Hippocampal formation (tissue), 2 donors: ENCODE measurements at places on chromosomes 2 and 18.

DNA sequence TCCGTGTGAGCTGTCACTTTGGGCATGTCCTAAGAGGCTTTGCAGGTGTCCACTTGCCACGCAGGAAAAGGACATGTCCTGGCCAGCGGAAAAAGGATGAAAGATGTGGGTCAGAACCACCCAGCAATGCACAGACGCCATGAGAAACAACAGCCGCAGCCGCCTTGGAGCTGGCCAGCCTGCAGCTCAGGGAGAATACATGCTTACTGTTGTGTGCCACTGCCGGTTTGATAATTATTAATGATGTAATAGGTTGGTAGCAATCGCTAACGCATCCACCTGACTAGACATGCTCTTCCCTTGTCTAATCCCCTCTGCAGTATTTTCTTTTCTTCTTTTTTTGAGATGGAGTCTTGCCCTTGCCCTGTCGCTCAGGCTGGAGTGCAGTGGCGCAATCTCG, 221.7 kb downstream of the HAUS1 start:
- DNase-seq = no peak

DNA sequence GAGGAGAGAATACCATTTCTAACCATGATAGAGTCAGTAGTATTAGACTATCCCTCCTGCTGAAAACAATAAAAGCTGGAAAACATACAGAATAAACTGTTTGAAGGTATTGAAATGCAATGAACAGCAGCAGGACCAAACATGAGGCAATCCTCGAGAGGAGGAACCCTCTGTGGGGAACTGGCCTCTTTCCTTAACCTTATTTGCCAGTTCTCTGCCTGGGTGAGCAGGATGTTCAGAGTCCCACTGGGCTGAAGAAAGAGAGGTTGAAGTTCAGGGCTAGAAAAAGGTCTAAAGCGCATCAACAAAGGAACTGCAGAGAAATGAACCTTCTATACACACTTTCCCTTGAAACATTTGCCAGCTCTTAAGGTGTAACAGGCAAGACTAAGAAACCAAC, 79.8 kb upstream of the FHL2 start:
- no peak for DNase-seq

DNA sequence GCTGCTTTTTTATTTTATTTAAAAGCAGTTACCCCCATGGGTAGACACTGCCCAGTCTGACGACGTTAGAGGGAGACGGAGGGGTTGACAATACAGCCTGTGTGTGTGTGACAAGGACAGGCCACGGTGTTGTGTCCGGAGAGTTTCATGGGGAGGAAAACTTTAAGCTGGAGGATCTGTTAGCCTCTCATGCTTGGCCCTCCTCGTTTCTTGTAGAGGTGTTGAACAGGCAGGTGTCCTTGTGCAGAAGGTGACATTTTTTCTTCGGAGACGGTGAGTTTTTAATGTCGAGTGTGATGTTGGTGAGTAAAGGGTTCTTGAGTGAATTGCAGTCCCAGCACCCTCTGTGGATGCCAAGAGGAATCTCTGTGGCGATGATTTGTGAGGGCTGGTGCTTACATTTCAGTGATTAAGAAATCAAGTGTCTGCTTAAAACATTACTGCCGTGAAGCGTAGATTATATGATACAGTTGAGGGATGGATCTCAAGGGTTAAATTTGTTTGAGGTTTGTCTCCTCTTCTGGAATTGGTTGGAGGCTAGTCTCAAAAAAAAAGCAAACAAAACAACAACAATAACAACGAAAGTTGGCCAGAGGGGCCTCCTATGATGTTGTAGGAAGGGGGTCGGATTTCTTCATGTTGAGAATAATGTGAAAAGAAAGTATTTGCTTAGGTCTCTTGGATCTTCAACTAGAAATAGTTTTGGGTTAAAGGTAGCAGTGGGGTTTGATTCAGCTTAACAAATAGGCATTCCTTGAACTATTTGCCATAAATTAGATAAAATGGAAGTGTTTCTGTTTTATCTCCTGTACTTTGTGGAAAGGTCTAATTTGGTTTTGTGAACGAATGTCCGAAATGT, 1.6 kb downstream of the NCOA1 start:
- DNase-seq = peak; percentile 43

DNA sequence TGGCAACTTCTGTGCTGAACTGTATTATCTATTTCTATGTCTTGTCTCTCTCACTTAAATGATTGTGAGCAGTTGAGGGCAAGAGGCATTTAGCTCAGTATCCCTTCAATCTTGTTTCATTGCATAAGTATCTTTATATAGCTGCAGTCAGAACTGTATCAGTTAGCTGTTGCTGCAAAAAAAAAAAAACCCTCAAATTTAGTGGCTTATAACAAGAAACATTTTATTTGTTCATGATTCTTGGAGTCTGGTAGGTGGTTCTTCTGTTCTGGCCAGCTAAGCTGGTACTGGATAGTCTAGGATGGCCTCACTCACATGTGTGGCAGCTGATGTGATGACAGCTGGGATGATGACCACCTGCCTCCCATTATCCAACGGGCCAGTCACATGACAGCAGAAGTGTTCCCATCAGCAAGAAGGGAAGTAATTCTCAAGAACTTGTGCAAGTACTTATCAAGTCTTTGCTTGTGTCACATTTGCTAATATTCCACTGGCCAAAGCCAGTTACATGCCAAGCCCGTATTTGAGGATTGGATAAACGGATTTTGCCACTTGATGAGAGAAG, 67.8 kb downstream of the SLC4A3 start:
- no peak for DNase-seq

GRCh38 chr2:88933091-88933490, 241.6 kb downstream of the RPIA start:
- DNase-seq = no peak

DNA sequence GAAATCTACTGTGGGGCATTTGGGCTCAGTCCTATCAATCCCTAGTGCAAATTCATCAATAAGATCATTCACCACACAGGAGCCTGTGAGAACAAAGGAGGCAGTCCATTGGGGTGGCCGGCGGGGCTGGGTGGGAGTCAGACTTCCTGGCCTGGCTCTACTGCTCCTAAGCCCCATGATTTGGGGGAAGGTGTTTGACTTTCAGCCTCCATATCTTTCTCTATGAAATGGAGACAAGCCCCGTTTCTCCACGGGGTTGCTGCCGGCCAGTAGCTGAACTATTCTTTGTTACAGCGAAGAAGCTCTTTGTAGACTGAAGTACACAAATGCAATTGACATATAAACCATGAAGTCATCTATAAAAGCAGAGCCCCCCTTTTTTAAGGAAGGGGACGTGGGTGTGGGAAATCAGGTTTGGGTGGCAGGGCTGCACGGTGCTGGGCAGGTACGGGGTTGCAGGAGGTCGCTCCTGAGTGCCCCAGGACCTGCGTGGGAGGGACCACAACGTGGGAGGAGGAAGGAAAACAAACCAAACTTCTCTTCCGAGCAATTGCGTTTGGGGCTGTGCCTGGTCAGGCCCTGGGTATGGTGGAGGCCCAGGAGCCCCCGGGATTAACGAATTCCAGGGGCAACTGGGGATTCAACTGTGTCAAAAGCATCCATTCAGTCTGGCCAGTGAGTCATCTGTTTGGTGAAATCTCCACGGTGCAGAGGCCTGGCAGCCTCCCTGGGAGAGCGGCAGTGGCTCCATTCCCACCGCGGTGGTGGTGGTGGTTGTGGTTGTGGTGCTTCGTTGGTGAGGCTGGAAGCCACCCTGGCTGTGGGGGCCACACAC, 18.2 kb downstream of the FBLN7 start:
- DNase-seq = no peak

DNA sequence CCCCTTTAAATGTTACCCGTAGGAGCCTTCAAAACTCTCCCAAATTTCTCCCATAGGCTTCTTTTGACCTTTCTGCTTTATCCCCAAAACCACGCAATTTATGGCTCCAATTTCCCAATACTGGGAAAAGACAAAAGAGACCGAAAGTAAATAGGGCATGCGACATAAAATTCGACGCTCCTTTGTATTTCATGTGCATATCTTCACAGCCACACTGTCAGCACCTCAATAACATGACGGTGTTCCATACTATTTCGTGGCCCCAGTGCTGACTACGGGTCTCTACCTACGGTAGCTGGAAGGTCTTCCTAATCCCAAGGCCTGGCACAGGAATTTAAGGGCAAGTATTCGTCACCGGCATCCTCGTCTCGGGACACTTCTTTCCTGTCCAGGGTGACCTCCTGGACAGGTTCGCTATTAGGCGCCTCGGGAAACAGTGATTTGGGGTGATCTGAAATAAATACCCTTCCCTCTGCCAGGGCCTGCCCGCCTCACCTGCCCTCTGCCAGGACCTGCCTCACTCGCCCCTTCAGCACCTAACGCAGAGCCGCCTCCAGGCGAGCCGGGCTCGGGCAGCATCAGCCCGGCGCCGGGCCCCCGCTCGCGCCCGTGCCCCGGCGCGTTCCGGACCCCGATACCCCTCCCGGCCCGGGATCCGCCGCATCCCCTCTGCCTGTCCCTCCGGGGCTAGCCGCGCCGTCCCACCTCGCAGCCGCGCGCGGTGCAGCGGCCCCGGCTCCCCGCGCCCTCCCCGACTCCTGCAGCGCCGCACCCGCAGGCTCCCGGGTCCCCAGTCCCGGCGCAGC, 680 bp downstream of the DTNB start:
- no peak for DNase-seq

DNA sequence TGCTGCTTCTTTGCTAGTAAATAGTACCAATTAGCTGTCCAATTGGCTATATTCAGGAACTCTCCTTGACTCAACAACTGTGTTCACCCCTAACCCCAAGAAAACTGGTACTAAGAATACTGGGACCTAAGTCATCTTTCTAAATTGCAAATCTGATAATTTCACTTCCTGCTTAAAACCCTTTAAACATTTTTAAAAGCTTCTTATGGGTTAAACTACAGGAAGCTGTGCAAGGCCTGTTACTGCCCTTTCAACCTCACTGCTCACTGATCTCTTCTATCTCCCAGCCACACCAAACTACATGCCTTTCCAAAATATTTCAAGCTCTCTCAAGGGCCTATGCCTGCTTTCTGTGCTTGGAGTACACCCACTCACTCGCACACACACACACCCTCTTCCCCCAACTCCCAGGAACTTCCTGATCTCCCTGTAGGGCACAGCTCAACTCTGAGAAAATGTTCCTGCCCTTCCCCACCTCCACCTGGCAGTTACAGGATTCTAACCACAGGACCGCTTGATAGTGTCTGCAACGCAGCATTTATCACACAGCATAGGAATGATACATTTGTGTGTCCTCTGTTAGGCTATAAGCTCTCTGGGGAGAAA, 6.7 kb downstream of the LMAN1 start:
- no peak for DNase-seq

- DNase-seq = no peak
These were observed 108.0 kb upstream of the LDAH start for GRCh38 chr2:20930928-20931327.

DNA sequence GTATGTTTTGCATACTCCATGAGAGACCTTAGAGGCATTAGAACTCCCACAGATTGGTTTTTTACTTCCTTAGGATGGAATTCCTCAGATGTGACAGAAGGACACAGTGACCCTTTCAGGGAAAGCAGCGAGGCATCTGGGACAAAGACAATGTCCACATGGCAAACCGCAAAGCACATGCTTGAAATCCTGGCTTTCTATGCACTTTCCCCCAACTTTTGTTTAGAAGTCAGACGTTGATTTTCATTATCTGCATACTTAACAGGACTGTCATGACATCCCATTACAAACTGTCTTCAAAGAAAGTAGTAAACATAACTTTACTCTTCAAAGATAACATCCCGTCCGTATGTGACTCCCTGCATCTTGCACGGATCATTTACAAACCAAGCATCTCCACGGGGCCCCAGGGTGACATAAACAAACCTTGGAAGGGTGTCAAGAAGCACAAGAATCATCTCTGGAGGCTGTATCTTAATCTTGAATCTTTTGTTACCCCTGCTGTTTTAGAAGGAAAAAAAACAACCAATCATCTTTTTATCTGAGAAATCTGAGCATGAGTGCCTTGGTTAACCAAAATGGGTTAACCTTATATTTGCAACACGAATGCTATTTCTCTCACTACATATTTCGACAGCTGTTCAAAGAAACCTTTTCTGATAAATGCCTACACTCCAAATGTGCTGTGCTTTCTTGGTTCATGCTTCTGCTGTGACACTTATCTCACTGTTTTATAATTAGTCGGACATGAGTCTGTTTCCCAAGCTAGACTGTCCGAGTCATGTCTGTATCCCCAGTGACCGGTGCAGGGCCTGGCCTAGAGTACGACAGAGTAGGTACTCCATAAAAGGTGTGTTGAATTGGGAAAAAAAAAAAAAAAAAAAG, 90.8 kb downstream of the CCBE1 start:
- no peak for DNase-seq

DNA sequence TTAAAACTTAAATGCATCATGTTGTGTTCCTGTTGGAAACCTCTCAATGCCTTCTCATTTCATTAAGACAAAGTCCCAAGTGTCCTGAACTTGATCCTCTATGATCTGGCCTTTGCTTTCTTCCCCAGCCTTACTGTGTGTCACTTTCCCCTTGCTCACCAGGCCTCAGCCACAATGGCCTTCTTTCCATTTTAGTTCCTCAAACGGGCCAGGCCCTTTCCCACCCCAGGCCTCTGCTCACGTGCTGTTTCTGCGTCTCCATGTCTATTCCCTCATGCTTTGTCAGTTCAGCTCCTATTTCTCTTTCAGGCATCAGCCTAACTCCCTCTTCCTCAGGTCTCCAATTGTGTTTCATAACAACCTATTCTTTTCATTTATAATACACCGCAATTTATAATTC, 19.5 kb downstream of the CXCR4 start:
- DNase-seq = no peak

- DNase-seq = no peak
These were observed 108.1 kb downstream of the AOX1 start for GRCh38 chr2:200693836-200694470.

DNA sequence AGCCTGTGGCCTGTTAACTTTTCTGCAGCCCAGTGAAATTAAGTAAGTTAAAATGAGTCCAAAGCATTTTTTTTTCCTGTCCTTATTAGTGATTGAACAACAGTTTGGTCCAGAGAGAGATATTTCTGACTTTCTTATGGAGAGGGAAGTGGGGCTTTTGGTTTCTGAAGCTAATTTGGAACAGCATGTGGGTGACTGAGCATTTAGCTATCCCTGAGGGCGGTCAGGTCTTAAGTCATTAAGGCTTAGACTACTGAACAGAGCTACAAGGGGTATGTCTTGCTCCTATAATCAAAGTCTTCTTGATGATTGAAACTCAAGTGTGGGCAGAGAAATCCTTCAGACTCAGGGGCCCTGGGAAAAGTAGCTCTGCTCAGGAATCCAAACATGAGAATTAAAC, 14.0 kb downstream of the ARHGAP25 start:
- no peak for DNase-seq
